ENCODE measurements at places on chromosomes 7 and 10. TPM values are rescaled to one million over a fixed set of nuclear protein-coding genes. Genes with fewer than 3 reads are reported as not detected.

The TMEM225B gene
- 4.1 TPM for total RNA-seq

The EPDR1 gene
- 0.66 TPM for total RNA-seq

The HOXA2 gene
- total RNA-seq, result not detected

The TUBB8 gene
- total RNA-seq, result 0.32 TPM

The FAM149B1 gene
- 17.3 TPM for total RNA-seq

The ZNF488 gene
- total RNA-seq, result 0.23 TPM

The MOSPD3 gene
- 28.0 TPM for total RNA-seq

The PRKG1 gene
- total RNA-seq, result not detected

The SPAG6 gene
- 0.19 TPM for total RNA-seq

The MBL2 gene
- total RNA-seq, result not detected

The WNT2 gene
- not detected for total RNA-seq

The OR13A1 gene
- total RNA-seq, result not detected

The EPO gene
- not detected for total RNA-seq

The AOAH gene
- 6.0 TPM for total RNA-seq

The PLXNA4 gene
- total RNA-seq, result 0.41 TPM

The AKR1D1 gene
- total RNA-seq, result not detected

The RBM33 gene
- 74.7 TPM for total RNA-seq

The TAS2R39 gene
- total RNA-seq, result not detected

The MCM10 gene
- total RNA-seq, result 64.6 TPM

The SLC26A5 gene
- total RNA-seq, result not detected

The HOXA3 gene
- total RNA-seq, result not detected

The MRM2 gene
- total RNA-seq, result 30.8 TPM

The PKD2L1 gene
- not detected for total RNA-seq

All from activated naive CD4-positive, alpha-beta T cell treated with anti-CD3 and anti-CD28 coated beads, Interleukin-2, amount 50 U/mL, for 72 hours (primary cell).